AG04449 (cell line): ENCODE measurements at places on chromosomes 4 and X.

DNA sequence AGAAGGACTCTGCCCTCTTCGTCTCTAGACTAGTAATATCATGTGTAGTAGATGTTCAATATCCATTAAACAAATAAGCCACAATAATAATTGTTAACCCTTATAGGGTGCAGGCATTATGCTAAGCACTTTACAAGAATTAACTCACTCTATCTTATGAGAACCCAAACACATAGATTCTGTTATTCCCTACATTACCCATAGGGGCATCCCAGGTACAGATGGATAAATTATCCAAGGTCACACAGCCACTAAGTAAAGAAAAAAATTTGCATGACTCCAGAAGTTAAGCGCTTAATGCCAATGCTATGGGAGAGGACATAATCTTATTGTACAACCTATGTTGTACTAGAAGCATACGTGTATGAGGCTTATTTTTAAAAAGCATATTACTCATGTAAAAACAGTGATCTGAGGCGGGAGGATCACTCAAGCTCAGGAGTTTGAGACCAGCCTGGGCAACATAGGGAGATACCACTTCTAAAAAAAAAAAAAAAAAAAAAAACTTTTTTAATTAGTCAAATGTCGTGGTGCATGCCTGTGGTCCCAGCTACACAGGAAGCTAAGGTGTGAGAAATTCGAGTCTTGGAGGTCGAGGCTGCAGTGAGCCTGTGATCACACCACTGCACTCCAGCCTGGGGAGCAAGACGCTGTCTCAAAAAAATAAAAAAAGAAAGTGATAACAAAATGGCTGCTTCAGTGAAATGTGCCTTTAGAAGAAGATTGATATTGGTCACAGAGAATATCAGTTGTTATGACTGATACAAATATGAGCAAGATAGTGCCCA lies 13.6 kb downstream of the LDB2 start:
- no peak for DNase-seq

GRCh38 chr4:142160509-142160908 lies 524.1 kb downstream of the IL15 start:
- DNase-seq = no peak

- DNase-seq = no peak
Measured at GRCh38 chr4:7845493-7846128, 94.0 kb downstream of the AFAP1 start.

GRCh38 chrX:100377826-100378225 lies 32.2 kb downstream of the PCDH19 start:
- no peak for DNase-seq
